ENCODE measurements at places on chromosomes 4 and X. TPM values are rescaled to one million over a fixed set of nuclear protein-coding genes. Genes with fewer than 3 reads are reported as not detected.

DNA sequence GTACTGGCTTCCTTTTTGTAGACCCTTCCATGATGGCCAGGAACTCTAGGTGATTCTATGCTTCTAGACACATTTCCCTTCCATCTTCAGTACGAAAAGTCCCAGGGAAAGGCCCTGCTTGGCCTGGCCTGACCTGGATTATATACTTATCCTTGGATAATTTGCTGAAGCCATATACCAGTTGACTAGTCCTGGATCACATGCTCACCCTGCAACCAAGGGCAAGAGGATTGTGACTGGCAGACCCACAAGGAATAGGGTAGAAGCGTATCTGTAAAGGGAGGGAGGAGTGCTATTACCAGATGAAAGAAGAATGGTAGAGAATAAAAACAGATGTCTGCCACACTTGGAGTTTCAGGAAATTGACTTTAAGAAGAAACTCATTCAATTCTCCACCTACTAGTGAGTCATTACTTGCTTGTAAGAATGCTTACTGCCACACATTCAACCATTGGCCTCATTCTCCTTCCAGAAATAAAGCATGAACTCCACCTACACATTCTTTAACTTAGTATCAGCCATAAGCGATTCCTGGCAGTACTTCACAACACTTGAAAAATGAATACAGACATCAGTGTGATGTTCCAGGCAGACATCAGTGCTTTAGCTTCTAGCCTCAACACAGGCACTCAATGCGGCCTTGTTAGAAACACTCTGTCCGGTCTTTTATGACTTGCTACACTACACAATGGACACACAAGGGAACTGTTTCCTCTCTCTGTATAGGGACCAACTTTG is 141.8 kb downstream of the CBR4 start:
- no peak for DNase-seq

DNA sequence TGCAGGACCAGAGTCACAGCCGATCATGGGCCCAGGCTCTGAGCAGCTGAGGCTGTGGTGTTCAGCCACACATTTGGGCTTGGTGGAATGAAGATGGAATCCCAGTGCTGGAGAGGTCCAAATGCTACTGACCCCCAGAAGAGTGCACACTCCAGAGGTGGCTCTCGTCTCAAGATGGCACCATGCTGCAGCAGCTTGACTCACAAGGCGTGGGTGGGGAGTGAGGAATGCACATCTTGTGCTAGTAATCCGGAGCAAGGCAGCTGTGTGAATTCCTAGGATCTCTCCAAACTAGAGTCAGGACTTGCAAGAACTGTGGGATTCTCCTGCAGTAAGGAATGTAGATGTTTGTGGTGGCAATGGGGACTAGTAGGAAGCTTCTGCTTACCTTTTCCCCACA is 28.7 kb downstream of the RAB28 start:
- no peak for DNase-seq

- no peak for DNase-seq
Observed at GRCh38 chr4:175807547-175807946, 4.5 kb downstream of the GPM6A start.

DNA sequence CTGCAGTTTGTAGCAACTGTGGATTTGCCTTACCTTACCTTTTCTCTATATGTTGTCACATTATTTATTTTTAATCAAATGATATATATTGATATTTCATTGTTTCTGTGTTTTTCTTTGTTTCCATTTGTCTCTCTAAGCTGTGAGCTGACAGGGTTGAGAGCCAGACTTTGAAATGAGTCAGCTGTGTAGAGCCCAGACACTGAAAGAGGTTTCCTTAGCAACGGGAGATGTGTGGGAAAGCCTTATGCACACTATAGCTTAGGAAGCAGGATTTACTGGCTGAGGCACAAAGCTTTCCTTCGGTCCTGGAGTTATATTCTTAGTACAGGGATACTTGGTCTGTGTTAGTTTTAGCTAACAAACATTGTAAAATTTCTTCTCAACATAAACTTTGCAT is 192.2 kb downstream of the FGF13 start:
- no peak for DNase-seq

DNA sequence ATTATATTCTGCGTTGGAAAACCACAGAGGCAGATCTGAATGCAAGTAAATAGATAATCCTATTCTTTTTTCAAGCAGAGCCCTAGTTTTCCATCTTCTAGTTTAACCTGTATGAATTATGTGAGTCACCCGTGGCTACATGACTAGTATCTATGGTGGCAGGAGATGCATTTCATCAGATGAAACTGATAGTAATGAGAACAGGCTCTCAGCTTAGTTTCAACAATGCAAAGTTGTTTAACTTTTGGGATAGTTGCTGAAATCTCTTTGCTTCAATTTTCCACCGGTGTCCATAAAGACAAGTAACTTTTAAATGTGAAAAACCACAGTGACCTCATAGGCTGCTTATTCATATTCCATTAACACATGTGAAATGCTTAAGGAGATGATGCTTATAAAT is 1317.4 kb upstream of the TENM3 start:
- no peak for DNase-seq

- peak; percentile 22 for DNase-seq
Observed at GRCh38 chr4:140049849-140050637, 103.9 kb downstream of the MAML3 start.

DNA sequence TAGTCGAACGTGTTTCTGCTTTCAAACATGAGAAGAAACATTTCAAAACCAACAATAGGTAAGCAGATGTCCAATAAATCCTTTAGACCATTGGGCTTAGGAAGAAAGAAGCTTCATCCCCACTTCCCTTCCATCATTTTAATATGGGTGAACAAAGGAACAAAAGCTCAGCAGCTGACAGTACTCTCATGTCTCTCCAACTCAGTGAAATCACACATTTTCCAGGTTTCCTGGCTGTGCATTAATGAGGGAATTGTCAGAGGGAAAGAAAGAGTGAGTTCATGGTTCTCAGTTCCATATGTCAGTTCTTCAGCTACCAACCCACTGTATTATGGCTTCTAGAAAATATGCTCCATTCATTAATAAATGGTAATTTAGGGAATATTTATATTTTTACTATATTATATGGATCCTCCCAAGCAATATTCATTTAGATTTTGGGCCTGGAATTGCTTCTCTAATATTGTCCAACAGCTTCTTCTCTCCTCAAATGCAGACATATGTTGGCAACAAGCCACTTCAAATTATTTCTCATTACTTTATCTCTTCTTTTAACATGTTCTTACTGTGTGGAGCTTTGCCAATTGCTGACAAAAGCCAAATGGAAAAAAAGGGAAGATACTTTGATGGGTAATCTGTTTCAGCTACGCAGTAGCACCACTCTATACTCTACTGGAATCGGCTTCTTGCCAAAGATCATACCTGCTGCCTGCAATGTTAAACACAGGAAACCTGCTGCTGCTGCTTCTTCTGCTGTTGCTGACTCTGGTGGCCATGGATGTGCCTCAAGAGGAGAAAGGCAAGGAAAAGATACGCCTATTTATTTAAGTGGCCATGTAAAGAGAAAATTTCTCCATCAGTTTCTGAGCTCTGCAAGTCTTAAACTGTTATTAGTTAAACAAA is 1757.6 kb downstream of the ARAP2 start:
- DNase-seq, result no peak

DNA sequence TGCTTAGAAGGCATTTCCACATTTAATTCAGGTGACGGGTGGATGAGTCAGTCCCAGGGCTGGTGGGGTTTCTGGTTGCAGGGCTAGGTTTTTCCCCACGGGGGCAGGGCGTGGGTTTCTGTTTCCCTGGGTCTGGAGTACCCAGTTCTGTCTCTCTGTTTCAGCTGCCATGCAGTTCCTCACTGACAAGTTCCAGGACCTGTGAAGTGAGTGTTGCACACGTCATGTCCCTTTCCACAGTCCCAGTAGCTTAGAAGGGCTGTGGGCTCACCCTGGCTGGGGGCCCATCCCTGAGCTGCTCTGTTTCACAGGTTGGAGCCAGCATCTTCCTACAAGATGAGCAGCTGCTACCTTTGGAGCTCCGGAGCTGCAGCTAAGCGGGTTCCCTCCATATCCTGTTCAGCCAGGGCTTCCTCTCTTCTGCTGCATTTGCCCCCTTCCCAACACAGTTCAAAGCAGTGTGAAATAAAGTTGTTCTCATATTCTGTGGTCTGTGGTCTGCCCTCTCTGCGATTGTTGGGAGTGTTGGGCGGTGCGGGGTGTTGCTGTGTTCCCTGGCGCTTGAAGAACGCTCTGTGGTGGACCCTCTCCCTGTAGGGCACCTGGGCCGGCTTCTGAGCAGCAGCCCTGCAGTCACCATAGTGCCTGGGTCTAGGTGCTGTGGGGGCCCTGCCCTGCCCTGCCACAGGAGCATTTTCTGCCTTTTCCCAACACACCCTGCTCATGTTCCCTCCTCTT is 3.9 kb downstream of the LOC101059915 start:
- peak; percentile 62 for DNase-seq

DNA sequence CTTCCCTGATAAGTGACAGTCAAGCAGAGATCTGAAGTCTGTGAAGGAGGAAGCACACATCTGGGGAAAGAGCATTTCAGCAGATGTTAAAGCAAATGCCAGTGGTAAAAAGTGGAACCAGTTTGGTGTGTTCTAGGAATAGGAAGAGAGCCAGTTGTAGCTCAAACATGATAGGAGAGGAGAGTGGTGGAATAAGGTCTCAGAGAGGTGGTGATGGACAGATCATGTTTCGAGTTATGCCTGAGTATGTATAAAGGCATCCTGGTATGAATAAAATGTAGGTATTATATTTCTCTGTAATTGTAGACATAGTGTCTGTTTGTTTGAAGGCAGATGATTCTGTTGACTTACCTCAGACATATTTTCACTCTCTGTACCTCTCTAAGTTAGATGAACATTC is 89.1 kb downstream of the LARP7 start:
- DNase-seq, result no peak

DNA sequence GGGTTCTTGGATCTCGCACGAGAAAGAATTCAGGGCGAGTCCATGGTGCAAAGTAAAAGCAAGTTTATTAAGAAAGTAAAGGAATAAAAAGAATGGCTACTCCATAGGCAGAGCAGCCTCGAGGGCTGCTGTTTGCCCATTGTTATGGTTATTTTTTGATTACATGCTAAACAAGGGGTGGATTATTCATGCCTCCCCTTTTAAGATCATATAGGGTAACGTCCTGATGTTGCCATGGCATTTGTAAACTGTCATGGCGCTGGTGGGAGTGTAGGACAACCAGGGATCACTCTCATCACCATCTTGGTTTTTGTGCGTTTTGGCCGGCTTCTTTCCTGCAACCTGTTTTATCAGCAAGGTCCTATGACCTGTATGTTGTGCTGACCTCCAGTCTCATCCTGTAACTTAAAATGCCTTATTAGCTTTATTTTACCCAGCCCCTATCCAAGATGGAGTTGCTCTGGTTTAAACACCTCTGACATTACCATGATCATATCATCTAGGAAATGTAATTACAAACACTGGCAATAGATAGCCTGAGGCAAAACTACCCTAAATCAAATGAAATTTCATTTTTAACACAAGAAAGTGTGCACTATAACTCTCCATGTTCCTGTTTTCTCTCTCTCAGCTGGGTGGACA is 94.3 kb upstream of the ATXN3L start:
- DNase-seq, result no peak

RS1 gene
- total RNA-seq, result not detected

BMPR1B gene
- not detected for total RNA-seq

SPIN4 gene
- total RNA-seq, result 6.0 TPM

MAGEA11 gene
- not detected for total RNA-seq

MAMLD1 gene
- 0.48 TPM for total RNA-seq

MAGED4B gene
- total RNA-seq, result 2.6 TPM

FAM9A gene
- total RNA-seq, result not detected

SEPTIN11 gene
- total RNA-seq, result 74.1 TPM

Measured in activated naive CD8-positive, alpha-beta T cell treated with anti-CD3 and anti-CD28 coated beads for 36 hours (primary cell).